ENCODE measurements at places on chromosomes 5 and 9.
A peak's percentile ranks its signal among the peaks of the same experiment; 100 is the strongest.

GRCh38 chr5:61991866-61992265, 314.1 kb upstream of the KIF2A start:
- DNase-seq = no peak

GRCh38 chr5:52898961-52899680, 90.0 kb upstream of the ITGA2 start:
- DNase-seq = no peak

DNA sequence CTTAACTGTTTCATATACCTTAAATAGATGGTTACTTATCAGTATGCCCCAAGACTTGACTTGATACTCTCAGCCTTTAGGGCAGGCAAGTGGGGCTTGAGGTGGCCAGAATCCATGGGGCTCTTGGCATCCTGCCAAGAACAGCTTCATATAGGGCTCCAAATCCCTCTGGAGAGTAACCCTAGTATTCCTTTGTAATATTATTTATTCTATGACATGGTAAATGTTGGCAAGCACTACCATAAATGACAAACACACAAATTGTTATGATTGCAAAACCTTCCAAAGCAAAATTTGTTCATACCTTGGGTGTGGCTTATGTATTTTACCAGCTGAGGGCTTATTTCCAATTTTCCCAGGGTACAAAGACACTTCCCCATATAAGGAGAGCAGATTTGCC, 257.4 kb upstream of the TRPC7 start:
- DNase-seq = no peak

GRCh38 chr5:142670804-142671203, 15.1 kb downstream of the FGF1 start:
- DNase-seq = no peak

- DNase-seq = peak; percentile 47
Observed at GRCh38 chr9:136409557-136410455, 608 bp downstream of the ENTR1 start.

DNA sequence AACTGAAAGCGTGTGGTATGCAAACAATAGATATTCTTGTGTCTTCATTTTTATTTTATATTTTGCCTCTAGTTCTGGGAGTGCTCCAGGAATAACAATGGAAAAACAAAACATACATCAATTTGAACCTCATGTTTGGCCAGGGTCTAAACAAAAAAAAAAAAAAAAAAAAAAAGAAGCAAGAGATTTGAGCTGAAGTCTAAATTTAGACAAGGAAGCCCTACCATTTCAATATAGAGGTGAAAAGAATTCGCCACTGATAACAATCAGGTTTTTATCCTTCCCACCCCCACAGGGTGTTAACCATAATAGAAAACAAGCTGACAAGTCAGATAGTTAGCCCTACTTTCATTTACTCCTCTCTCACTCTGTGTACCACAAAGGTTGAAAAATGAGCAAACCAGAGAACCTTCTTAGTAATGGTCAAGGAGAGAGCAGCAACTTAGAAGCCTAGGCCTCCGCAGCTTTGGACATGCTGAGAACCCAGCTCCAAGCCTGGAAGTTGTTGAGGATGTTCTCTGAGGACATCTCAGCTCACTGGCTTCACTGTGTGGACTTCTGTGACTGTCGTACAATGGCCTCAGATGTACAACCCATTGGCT, 118.2 kb upstream of the HMHB1 start:
- no peak for DNase-seq

GRCh38 chr5:52107210-52107905, 680.4 kb upstream of the ITGA1 start:
- no peak for DNase-seq

DNA sequence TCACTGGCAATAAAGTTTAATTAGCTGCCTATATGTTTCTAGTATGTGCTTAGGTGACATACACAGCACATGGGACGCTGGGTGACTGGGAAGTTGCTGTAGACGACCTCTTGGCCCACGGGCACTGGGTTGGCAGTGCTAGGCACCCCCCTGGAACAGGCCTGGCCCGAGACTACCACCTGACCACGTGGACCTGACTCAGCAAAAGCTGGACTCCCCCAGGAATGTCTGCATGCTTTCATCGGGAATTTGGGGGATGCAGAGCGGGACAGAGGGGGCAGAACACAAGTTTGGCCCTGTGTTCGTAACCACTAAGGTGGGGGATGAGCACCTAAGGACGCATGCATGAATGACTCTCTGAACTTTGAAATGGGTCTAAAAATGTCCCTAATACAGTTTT, 16.6 kb upstream of the INPP5E start:
- DNase-seq = no peak

All from stimulated activated CD4-positive, alpha-beta T cell treated with anti-CD3 and anti-CD28 coated beads, Interleukin-4, amount 100 ng/mL, for 1 hour (primary cell).